NCI-H345 (cell line): ENCODE measurements at places on chromosomes 11 and 22.

GRCh38 chr11:26043665-26044064 lies 288.3 kb upstream of the ANO3 start:
- no peak for DNase-seq

DNA sequence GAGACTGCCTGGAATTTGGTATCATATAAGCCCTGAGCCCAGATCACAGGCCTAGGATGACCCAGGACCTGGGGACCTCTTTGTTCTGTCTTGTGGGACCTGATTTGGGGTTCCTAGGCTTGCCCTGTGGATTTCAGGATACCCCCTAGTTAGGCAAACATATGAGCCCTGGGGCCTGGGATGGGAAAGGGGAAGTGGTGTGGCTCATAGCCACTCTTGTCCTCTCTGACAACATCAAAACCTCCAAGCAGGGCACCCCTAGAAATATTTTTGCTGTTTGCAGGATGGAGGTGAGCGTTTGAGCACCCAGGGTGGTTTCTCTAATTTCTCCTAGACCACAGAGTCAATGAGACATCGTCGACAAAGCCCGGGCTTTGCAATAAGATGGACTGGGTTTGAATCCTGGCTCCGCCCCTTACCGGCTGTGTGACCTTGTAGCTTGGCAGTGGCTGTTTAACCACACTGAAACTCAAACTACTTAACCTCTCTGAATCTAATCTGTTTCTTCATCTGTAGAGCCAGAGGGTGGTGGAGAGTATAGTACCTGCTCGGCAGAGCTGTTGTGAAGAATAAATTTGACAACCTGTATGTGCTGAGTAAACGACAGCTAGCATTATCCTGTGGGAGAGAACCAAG lies 5.3 kb upstream of the LRRC10B start:
- no peak for DNase-seq

GRCh38 chr22:27175021-27175838 lies 517.8 kb downstream of the MIAT start:
- no peak for DNase-seq

DNA sequence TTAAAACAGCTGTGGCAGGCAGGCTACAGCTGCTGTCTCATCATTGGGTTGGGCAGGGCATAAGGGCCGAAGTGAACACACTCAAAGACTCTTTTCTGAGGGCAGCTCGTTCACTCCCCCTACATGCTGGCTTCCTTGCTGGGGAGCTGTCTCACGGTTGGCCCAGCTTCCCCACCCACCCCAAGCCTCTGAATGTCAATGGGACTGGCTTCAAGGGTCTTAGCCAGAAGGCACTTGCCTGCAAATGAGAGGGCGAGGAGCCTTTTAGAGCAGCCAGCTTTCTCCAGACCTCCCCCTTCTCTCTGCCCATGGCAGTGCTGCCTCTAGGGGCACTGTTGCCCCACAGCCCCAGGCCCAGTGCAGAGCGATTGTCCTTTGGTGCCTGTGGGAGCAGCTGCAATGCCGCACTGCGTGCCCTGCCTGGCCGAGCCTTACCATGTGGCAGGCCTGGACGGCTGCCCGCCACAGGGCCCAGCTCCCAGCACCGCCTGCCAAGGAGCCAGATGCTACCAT lies 94.7 kb upstream of the RASSF10 start:
- DNase-seq: no peak

- no peak for DNase-seq
These were observed 638 bp downstream of the PARVA start for GRCh38 chr11:12377824-12378593.

GRCh38 chr11:17384002-17384511 lies 4.4 kb downstream of the KCNJ11 start:
- peak; percentile 78 for DNase-seq

DNA sequence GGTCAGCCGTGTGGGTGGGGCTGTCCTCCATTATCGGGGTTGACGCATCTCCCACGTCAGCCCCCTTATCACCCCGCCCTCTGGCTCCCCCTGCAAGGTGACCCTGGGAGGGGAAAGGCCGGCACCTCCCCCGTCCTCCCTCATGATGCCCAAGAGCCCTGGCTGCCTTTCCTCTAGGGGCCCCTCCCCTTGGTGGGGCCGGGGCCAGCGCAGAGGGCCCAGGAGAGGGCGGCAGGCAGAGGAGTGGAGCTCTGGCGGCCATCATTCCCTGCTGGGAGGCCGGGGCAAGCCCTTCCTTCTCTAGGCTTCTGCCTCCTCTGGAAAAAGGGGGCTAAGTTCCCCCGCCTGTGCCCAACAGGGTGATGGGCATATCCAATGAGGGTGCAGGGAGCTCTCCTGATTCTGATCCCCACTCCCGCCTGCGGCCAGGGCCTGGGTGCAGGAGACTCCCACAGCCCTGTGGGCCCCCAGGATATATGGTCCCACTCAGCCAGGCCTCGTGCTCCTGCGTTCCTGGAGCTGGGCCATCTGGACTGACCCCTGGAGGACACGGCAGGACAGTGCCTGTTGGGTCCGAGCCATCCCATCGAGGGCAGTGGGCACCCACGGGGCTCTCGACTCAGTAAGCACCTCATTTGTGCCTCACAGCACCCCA lies 12.3 kb downstream of the MYRF start:
- no peak for DNase-seq

DNA sequence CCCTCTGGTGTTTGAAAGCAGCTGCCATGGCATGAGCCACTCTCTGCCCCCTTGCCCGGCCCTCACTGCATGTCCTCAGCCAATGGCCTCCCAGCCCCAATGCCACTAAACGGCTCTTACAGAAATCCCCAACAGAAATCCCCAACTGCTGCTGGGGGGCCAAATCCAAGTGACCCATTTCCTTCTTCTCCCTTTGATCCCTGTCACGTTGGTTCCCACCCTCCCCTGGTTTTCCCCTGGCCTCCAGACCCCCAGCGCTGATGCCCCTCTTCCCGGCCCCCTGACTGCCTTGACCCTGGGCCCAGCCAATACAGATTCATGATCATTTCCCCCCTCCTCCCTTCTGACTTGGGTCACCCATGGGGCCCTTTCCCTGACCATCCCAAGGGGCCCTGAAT lies 30.9 kb downstream of the IGLL1 start:
- no peak for DNase-seq

DNA sequence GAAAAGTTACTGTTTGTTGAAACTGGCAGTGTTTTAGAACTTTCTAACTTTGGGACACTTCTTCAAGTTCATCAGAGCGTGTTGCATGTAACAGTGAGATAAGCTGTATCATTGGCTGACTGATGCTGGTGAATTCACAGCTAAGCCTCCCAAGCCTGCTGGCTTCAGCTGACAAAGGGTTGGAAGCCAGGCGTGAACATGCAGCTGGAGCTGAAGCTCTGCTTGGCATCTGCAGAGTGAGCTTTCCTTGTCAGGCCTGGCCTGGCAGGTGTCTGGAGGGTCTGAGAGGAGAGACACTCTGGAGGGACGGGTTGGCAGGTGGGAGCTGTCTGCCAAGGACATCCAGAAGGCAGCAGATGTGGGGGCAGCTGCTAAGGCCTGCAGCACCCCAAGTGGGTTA lies 1.5 kb downstream of the AMPD3 start:
- peak; percentile 81 for DNase-seq

GRCh38 chr11:129368889-129369672 lies 6.6 kb upstream of the BARX2 start:
- DNase-seq: no peak

GRCh38 chr22:20084547-20085413 lies 4.7 kb downstream of the DGCR8 start:
- no peak for DNase-seq

DNA sequence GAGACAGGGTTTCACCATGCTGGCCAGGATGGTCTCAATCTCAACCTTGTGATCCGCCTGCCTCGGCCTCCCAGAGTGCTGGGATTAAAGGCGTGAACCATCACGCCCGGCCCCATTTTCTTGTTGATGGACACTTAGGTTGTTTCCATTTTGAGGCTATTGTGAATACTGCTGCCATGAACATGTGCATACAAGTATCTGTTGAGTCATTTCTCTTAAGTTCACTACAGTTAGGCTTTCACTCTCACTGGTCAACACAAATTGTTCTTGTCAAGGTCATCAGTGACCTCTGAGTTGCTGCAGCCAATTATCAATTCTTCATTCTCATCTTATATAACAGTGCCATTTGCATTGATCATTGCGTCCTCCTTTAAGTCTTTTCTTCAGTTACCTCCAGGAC lies 13.0 kb upstream of the ZBTB44 start:
- DNase-seq: no peak

- no peak for DNase-seq
These were observed 77.1 kb upstream of the CCDC90B start for GRCh38 chr11:83363312-83363711.

GRCh38 chr11:125402435-125402834 lies 93.6 kb downstream of the FEZ1 start:
- DNase-seq: no peak

- no peak for DNase-seq
These were observed 68.1 kb downstream of the UBASH3B start for GRCh38 chr11:122723576-122723975.

GRCh38 chr22:43289976-43290721 lies 53.0 kb downstream of the SCUBE1 start:
- peak; percentile 80 for DNase-seq

DNA sequence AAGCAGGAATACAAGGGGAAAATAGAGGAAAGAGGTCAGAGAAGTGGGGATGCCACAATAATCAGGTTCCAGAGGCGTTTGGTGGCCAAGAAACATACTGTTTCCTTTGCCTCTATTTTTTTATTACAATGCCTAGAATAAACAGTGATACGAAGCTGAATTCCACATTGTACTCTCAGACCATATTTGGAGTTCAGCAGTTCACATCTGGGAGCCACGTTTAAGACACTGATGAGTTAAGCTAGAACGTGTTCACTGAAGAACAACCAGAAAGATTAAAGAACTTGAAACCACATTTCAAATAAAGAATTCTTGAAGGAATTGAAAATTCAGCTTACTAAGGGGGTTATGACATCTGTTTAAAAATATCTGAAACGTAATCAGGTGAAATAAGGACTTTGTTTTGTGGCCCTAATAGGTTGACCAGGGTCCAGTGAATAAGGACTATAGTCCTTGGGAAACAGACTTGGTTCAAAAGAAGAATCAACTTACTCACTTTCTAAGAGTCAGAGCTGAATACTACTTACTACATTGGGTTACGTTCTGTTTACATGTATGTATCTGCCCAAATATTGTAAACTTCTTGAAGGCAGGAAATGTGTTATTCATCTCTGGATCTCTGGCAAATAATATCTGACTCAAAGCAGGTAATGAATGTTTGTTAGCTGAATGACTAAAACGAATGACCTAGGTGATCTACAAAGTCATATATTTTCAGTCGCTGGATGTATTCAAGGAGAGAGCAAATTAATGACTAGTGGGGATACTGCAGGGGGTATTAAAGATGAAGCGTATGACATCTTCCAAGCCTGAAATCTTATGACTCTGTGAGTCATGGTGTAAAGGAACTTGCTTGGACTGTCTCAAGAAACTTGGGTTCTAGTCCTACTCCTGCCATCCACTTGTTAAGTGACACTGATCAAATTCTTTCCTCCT lies 247.0 kb upstream of the NARS2 start:
- DNase-seq: no peak

- DNase-seq: peak; percentile 24
These were observed 671.7 kb downstream of the BRD1 start for GRCh38 chr22:49155770-49156580.

DNA sequence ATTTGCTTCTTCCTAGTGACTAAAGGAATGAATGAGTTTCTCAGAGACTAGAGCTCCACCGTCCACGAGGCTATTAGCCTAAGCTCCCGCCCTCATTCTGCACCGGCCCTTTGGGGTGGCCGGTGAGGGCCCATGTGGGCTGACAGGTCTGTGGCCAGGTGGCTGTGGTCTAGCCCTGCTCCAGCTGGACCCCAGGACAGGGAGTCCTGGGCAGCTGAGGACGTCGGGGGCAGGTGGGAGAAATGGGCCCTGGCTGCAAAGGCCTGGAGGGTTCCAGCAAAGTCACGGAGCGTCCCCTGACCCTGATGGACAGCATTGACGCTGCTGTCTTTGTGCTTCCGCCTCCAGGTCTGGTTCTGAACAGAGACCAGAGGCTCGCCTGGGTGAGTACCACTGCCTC lies 12.2 kb downstream of the SERHL2 start:
- no peak for DNase-seq

GRCh38 chr11:79097246-79097875 lies 343.5 kb downstream of the TENM4 start:
- no peak for DNase-seq

GRCh38 chr11:34308049-34308912 lies 49.5 kb downstream of the ABTB2 start:
- DNase-seq: no peak

- DNase-seq: no peak
These were observed 111.6 kb downstream of the KCNQ1OT1 start for GRCh38 chr11:2587976-2588748.

DNA sequence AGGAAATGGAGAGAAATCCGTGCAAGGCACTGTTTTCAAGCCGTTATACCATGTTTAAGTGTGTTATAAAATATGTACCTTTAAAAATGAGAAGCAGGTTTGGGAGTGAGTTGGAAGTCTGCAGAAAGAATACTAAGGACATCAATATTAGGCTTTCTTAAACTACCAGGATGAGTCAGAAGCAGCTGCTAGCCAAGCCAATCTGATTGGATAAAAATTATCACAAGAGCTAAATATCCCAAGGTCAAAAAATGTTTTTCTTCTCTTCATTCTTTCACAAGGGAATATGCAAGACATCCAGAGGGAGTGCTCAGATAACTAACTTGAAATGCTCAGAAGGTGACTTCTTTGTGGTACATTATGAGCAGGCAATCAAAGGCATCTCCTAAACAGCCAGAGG lies 19.3 kb upstream of the CKAP5 start:
- DNase-seq: no peak

- DNase-seq: peak; percentile 79
These were observed 64.0 kb downstream of the GRK3 start for GRCh38 chr22:25628494-25628893.

DNA sequence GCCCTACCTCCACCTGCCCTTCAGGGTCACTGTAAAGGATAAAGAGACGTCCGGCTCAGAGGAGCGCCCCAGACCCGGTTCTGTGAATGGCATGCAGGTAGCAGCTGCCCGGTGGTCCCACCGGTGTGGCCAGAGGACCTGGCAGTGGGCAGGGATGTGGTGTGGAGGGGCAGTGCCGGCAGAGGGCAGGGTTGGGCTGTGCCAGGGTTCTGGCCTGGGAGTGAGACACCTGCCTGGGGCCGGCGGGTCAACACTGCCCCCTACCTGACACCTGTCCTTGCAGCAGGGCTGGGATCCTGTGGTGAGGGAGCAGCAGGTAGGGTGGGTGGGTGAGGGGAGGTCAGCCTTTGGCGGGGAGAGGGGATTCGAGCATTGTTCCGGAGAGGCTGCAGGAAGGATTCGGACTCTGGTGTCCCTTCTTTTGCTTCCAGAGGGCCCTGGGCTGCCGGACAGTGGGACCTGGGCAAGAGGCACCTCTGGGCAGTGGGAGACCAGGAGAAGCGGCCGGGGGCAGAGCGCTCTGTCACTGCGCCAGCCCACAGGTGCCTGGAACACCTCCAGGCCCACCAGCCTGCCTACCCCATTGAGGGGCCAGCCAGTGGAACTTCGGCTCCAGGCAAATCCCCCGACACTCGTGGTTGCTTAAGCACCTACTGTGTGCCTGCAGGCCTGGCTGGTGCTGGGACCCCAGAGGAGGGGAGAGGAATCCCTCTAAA lies 1.6 kb upstream of the PHLDA2 start:
- peak; percentile 58 for DNase-seq

GRCh38 chr11:116460156-116460920 lies 312.4 kb downstream of the BUD13 start:
- DNase-seq: no peak
